ENCODE measurements at places on chromosomes 2 and 18.

DNA sequence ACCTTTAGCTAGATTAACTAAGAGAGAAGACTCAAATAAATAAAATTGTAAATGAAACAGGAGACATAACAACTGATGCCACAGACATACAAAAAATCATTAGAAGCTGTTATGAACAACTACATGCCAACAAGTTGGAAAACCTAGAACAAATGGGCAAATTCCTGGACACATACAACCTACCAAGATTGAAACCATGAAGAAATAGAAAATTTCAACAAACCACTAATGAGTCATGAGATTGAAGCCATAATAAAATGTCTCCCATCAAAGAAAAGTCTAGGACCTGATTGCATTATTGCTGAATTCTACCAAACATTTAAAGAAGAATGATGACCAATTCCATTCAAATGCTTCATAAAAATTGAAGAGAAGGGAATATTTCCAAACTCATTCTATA lies 54.3 kb downstream of the ST3GAL5 start:
- DNase-seq: no peak

GRCh38 chr18:53817976-53818950 lies 406.2 kb downstream of the MBD2 start:
- DNase-seq: no peak

- DNase-seq: no peak
Measured at GRCh38 chr2:234490271-234491091, 6.4 kb downstream of the ARL4C start.

DNA sequence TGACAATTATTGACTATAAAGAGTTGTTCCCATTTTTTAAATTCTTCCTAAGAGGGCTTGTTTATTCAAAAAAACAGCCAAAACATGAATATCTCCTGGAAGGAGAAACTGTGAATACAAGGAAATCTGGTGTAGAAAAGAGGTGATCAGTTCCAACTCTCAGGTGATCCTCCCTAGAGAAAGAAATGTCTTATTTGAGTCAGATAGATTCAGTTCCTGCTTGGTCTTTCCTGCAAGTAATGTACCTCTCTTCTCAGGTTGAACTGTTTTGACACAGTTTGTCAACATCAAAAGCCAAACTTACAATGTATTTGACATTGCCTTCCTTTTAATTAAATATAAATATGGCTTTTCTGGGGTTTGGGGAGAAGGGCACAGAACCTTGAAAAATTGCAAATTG lies 567.4 kb downstream of the ARHGAP15 start:
- DNase-seq: no peak

- no peak for DNase-seq
Measured at GRCh38 chr18:8286303-8286702, 322.9 kb upstream of the RAB12 start.

DNA sequence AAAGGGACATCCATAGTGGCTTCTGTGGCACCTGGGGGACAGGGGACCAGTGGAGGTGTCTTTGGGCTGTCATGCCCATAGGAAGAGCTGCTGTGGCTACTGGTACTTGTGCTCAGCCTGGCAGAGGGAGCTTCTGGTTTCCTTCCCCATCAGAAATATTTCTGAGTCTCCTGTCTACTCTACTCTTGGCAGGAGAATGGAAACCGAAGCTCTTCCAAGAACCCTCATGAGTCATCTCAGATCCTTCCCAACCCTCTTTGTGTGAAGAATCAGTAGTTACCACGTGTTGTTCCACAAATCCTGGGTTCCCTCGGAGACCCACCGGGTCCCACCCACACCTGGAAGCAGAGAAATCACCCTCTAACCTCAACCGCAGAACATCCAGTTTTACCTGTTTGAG lies 234.9 kb downstream of the FHOD3 start:
- DNase-seq: no peak

DNA sequence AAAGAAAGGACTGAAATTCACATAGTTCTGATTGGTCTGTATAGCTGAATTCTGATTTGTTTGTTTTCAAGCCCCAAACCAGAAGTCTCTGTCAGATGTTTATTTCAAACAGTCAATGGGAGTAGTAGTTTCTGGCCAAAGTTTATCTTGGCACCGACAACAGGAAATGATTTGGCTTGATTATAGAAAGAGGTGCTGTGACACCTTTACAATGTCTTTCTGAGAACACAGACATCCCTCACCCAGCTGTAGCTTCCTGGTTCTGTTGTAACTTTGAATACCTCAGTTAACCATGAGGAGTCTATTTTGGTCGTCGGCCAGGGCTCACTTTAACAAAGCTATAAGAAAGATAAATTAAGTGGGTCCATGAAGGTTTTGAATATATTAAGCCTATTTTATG lies 545.0 kb upstream of the ZNF804A start:
- DNase-seq: no peak

DNA sequence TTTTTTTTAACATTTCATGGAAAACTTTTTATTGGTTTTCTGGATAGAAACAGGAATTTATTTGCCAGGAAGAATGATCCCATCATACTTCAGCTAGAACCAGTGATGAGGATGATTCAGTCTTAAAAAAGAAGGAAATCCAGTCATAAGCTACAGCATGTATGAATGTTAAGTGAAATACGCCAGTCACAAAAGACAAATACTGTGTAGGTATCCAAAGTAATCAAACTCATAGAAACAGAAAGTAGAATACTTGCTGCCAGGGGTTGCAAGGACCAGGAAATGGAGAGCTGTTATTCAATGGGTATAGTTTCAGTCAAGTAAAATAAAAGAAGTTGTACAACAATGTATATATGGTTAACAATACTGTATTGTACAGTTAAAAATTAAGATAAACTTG lies 21.3 kb downstream of the PSME4 start:
- no peak for DNase-seq

DNA sequence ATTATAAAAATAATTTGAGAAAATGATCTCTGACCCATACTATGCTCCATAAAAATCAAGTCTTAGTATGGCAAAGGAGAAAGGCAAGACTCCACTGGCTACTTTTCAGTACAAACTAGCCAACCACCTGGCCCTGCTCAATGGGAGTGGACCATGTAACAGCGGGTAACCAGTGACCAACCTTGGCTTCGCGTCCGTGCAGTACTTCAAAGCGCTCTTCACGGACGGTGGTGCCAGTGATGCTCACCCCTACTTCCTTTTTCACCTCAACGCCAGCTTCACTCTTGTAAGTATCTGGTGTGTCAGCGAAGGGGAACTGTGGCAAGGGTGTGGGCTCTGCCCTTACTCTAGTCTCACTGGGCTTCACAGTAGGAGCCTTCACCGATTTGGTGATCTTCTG lies 23.3 kb downstream of the TTN start:
- no peak for DNase-seq

DNA sequence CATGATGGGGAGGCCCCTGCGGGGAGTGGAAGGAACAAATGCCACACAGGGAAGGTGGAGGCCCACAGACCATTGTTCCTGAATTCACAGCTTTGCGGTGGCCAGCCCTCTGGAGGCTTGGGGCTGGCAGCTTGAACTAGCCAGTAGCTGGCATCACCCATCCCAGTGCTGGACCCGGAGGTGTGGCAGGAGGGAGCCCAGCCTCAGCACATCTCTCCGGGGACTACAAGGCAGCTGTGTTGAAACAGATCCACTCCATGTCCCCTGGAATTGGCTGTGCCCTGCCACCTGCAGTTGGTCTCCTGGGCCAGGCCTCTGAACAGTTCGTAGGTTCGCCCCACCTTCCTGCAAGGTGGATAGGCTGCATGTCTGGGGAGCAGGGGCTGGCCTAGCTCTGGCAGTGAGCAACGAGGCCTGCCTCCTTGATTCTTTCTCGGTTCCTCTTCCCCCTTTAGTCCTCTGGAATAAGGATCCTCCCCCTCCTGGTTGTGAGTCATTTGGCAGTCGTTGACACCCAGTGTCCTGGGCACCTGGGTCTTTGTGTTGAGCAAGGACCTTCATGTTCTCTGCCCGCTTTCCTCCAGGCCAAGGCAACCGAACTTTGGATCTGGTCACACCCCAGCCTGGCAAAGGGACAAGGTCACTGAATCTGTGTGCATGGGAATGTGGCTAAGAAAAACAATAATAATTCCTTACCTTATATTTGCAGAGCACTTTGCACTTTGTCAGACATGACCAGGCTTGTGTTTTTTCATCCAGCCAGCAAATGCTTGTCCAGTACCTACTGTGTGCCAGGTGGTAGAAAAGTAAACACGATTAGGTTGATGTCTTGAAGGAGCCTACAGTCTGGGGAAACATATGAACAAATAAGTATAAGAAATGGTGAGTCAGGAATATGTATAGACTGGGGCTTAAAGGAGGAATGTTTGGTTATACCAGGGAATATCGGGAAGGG lies 55.0 kb upstream of the MCFD2 start:
- peak; percentile 55 for DNase-seq

DNA sequence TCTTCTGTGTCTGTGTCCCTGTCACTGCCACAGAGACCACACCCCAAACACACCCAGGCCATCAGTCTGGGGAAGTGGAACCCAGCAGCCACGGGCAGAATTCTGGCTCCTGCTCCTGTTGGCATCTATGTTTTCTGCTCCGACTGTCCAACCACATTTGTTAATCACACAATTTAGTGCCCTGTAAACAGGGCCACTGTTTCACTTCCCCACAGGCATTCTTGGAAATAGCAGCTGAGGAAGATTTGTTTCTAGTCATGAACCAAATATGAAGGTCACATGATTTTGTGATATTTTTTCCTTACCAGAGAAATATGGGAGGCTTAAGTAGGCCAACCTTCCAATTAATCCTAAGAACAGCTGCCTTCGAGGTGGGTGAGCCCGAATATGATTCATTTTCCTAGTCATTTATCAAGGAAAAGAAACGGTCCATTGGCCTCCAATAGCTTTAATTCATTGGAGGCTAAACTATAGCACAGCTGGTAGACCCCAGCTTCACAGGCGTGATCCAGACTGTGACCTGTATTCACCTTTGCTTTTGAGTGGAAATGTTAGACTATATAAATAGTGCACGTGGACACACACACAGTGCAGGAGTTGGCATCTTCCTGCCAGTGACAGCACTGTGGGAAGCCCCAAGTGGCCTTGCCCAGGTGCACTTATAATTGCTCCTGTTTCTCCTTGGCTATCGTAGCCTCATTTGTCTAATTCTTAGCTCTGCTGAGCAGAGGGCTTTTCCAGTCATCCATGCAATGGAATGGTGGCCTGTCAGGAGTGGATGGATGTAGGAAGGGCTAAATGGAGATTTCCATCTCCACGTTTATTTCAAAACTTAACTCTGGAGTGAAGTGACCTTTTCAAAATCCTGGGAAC lies 267.9 kb downstream of the LPIN1 start:
- DNase-seq: peak; percentile 68

GRCh38 chr18:470661-471501 lies 29.6 kb downstream of the COLEC12 start:
- DNase-seq: no peak

Measured in right cardiac atrium (tissue), 5 donors.